ENCODE measurements at places on chromosomes 16 and 17.

DNA sequence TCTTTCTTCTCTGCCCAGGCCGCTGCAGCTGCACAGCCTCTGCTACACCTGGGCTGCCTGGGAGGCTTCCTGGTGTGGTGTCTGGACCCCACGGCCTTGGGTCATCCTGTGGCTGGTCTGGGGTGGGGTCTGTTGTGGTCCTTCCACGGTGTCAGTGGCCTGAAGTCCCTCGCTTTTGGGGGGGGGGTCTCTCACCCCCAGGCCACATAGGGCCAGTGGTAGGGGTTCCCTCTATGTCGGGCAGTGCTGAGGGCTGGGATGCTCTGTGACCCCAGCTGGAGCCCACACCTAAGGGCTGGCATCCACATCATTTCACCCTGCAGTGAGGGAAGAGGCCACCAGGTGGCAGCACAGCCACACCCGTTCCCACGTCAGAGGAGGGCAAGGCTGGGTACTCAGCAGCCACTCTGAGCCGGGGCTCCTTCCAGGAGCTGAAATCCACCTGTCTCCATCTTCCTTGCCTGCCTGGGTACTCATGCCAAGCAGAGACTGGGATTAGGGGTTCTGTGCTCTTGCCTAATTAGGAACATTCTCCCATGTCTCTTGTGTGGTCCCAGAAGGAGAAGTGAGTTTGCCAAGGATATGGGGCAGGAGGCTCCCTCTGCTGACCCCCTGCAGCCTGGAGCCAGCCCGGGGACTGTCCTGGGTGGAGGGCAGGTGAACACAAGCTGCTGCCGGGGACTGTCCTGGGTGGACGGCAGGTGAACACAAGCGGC, 13.0 kb downstream of the ENGASE start:
- peak; percentile 57 for DNase-seq

GRCh38 chr16:55294129-55294528, 29.9 kb upstream of the IRX6 start:
- no peak for DNase-seq

DNA sequence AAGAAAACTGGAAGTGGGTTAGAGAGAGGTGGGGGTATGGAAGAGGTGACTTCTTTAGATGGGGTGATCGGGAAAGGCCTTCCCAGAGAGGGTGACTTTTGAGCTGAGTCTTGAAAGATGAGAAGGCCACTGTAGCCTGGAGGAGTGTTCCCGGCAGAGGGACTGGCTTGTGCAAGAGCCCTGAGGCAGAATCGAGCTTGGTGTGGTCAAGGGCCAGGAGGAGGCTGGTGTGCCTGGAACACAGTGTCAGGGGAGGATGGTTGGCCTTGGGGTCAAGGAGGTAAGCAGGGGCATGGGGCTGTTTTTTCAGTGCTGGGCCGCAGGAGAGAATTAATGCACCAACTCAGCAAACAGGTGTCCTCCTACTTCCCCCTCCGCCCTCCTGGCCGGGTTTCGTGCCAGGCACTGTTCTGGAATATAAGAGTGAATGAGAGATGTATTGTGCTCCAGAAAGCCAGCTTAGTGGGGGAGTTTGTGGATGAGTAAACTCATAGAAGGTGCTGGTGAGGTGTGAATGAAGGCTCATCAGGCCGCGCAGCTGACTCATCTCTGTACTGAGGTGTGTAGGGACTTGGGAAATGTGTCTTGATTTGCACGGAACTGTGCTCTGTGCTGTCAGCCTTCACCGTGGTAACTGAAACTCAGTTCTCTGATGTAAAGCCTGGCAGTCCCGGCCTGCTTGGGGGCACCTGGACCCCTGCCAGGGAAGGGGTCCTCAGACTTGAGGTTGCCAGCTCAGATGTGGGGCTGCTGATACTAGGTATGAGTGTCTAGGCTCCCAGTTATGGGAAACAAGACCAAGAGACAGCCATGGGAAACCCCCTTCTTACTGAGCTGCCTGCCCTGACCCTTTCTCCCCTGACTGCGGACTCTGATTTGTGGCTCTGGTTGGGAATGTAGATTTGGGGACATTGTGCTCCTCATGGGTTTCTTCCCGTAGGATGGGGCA, 15.3 kb downstream of the KSR1 start:
- peak; percentile 73 for DNase-seq

GRCh38 chr17:78613416-78613815, 36.2 kb upstream of the DNAH17 start:
- no peak for DNase-seq

- no peak for DNase-seq
These were observed 350.2 kb downstream of the KIF2B start for GRCh38 chr17:54172985-54173316.

GRCh38 chr16:86668136-86668910, 90.0 kb downstream of the FOXL1 start:
- no peak for DNase-seq

DNA sequence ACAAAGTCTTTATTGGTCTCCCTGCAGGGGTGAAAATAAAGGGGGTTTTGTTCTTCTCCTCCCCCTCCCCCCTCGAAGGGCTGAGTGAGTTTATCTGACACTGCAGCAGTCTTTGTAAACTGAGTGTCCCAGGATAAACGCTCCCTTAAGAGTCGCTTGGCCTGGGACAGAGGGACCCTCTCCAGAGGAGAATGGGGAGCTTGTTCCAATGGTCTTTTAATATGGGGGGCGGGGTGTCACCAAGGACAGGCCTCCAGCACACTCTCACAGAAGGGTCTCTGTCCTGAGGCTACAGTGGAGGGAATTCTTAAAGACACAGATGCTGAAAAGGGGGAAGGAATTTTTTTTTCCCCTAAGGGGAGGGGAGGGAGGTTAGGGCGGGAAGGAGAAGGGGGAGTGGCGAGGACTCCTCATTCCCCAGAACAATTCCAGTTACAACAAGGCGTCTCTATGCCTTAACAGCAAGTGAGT, 455.5 kb downstream of the SOX9 start:
- DNase-seq: no peak

- DNase-seq: no peak
These were observed 95.6 kb upstream of the CDYL2 start for GRCh38 chr16:80899809-80900592.

- DNase-seq: no peak
These were observed 56.6 kb upstream of the NLK start for GRCh38 chr17:27985736-27986399.

- no peak for DNase-seq
These were observed 31.6 kb downstream of the TEKT5 start for GRCh38 chr16:10663146-10663545.

GRCh38 chr16:24670623-24671454, 58.6 kb upstream of the TNRC6A start:
- DNase-seq: no peak

DNA sequence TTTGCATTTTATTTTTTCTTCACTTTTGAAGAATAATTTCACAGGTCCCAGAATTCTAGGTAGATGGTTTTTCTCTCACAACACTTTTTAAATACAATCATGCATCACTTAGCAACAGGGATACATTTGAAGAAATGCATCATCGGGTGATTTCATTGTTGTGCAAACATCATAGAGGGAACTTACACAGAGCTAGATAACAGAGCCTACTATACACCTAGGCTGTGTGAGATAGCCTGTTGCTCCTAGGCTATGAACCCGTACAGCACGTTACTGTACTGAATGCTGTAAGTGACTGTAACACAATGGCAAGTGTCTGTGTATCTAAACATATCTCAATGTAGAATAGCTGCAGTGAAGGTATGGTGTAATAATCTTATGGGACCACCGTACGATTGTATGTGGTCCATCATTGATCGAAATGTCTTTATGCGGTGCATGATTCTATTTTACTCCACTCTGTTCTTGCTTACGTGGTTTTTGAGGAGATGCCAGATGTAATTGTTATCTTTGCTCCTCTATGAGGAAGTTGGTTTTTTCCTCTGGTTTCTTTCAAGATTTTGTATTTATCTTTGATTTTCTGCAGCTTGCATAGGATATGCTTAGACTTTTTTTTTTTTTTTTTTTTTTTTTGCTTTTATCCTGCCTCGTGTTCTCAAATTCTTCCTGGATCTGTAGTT, 35.5 kb upstream of the TMEM92 start:
- no peak for DNase-seq

DNA sequence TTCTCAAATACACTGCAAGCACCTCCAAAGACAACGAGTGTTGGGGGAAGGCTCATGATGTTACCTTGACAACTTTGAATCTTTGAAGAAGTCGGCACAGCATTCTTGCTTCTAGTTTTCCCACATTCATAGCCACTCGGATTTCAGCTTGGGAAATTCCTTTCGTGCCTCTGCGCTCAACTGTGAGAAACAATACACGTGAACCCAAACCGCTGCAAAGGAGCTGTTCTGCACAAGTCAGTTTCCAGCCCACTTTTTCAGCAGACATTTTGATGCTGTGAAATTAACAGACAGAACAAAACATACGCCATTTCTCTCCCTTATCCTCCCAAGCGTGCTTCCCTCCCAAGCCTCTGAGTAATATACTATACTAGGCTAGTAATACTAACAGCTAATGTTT, 41.2 kb downstream of the GTF3C1 start:
- DNase-seq: no peak

DNA sequence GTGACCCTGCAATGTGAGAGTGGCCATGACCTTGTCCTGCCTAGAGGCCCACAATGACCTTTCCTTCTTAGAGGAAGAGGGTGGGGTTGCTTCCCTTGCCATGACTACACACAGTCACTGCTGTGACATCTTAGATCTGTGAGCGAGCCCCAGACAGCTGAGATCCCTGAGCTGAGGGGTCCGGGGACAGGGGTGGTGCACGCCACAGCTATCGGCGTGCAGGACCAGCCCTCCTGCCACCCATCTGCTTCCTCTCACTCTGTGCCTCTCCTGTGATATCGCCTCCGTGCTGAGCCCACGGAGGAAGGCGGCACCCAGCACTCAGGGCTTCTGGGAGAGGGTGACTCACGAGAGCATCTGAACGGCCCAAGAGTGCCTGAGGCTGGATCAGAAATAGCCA, 35.2 kb downstream of the KIAA0513 start:
- no peak for DNase-seq

- no peak for DNase-seq
These were observed 40.2 kb downstream of the CPPED1 start for GRCh38 chr16:12763517-12763916.

DNA sequence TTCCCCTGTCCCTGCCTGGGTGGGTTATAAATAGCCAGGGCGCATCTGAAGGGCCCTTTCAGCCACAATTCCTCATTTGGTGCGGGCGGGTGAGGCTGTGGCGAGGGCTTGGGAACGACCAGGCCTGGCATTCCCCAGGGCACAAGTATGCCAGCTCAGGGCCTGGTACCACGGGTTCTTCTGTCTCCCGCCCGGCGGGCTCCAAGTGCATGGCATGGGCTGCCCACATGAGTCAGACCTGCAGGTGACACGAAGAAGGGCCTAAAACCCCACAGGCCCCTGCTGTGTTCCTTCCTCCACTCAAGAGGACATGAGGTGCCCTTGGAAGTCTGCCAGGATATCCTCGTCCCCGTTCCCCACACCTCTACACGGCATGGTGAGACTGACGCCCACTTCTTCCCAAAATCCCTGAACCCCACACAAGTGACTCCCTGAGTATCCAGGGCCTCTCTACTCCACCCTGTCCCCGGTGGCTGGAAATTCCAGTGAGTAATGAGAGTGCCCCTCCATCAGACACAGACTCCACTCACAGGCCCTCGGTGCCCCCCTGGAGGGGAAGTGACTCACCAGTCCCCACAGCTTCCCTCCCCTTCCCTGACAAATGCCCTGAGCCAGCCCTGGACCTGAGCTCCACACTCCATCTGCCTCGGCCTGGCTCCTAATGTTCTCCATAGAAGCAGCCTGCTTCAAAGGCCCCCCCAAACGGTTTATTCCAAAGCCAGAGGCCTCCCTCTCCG, 68.8 kb downstream of the ABR start:
- DNase-seq: no peak

DNA sequence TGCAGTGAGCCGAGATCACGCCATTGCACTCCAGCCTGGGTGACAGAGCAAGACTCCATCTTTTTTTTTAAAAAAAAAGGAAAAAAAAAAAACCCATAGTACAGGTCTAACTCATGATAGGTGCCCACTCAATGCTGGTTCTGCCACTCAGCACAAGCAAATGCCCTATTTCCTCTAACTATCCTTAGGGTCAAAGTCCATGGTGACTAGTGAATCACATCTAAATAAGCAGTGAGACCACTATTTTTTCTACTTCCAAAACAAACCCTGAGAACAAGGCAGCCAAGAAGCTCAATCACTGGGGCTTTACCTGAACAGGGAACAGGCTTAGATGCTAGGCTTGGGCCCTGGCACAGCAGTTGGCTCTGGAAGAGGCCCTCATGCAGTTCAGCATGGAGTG, 3.4 kb downstream of the BLTP2 start:
- DNase-seq: no peak
